ENCODE measurements at places on chromosomes 16 and 17. TPM values are rescaled to one million over a fixed set of nuclear protein-coding genes. Genes with fewer than 3 reads are reported as not detected.

DNA sequence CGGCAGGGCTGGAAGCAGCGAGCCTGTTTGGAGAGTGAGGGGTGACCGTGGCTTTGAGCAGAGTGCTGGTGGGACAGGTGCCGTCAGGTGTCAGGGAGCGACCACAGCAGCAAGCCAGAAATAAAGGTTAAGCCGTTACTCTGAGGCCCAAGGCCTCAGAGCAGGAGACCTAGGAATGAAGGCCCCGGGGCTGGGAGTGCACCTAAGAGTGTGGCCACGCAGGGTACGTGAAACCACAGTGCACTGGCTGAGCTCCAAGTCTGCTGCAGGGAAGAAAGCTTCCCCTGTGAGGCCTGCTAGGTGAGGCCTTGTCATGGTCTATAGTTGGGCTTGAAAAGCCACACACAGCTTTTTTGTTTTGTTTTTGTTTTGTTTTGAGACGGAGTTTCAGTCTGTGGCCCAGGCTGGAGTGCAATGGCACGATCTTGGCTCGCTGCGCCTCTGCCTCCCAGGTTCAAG, 8.7 kb downstream of the CLUAP1 start:
- no peak for DNase-seq

DNA sequence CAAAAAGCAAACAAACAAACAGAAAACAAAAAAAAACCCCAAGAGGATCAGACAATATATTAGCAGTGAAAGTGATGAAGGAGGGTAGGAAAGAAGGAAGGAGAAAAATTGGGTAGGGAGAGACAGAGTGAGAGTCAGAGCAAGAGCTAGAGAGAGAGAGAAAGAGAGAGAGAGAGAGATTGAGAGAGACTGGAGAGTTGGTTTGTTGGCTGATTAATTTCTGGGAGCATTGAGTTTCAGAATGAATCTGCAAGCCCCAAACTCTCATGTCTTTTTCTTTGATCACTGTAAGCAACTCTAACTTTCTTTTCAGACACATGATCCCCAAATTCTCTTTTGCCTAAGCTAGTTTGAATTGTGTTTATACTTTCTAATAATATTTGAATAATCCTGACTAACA, 388.1 kb downstream of the SHISA9 start:
- DNase-seq, result no peak

DNA sequence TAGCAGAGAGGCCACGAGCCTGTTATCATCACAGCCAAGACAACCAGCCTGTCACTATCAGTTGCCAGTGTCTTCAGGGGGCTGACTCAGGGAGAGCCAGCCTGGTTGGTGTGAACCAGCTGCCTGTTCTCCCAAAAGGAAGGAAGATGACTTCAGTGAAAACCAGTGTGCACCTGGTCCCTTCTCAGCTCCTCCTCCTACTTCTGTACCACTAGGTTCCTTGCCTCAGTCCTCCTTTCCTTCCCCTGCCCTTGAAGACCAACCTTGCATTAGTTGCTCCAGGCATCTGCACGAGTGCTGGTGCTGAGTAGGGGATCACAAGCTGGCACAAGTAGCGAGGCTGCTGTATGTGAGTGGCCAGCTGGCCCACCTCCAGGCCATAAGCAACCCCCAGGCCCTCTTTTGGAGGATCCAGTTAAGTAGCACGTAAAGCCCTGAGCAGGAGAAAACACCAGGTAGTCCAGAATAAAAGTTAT, 8.5 kb downstream of the TUBG1 start:
- DNase-seq, result no peak

Gene SBK1
- total RNA-seq, result 4.7 TPM

Gene ITGAL
- total RNA-seq, result not detected

DNA sequence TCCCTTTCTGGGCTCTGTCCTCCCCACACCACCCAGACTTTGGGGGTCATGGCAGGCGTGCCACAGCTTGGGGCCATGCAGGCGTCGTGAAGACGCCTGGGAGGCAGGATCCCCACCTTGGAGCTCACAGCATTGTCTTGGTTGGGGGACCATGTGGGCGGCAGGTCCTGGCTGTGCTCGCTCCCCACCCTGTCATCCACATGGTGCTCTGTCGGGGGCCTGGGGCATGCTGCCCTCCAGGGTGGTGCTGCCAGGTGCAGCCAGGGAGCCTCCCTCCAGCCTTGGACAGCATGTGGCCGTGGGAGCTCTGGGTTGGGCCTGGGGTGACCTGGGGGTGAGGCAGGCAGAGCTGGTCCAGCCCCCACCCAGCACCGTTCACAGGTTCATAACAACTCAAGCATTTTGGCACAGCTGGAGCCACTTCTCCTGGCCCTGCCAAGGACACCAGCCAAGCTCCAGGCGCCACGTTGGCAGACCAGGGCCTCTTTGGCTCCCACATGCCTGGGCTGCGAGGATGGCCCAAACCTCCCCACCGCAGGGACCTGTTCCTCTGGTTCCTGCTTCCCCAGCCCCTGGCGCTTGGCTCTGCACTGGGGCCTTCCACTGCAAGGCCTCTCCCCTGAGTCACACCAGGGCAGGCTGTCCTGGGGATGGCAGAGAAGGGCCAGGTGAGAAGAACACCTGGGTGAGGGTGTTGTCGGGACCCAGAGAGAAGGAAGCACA, 15.1 kb upstream of the ATP6V0C start:
- no peak for DNase-seq

GRCh38 chr16:79547085-79547484, 53.5 kb downstream of the MAF start:
- DNase-seq, result no peak

GRCh38 chr17:13405807-13406206, 195.9 kb downstream of the HS3ST3A1 start:
- DNase-seq, result no peak

Gene TRPV3
- 0.61 TPM for total RNA-seq

- DNase-seq, result no peak
These were observed 20.9 kb downstream of the SPACA3 start for GRCh38 chr17:33012522-33013033.

DNA sequence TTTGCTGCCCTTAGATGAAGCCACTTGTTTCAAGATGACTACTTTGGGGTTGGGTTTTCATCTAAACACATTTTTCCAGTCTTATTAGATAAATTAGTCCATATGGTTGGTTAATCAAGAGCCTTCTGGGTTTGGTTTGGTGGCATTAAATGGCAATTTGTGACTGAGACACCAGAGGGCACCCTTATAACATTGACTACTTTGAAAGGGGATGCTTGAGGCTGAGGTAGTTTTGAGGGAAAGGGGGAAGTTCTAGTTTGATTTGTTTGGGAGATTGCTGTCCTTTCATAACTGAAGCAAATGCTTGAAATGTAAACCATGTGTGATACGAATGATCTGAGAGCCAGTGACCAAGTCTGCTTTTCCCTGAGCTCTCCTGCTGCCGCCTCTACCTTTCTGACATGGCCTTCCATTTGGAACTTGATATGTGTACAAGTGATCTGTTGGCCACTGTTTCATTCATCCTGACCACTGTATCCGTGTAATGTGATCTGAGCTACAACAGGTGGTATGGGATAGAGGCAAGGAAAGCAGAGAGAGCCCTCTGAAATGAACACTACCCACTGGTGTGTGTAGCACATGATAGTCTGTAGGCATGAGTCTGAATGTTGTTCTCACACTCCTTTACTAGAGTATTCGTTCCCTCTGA, 5.8 kb upstream of the RARA start:
- DNase-seq, result peak; percentile 82

DNA sequence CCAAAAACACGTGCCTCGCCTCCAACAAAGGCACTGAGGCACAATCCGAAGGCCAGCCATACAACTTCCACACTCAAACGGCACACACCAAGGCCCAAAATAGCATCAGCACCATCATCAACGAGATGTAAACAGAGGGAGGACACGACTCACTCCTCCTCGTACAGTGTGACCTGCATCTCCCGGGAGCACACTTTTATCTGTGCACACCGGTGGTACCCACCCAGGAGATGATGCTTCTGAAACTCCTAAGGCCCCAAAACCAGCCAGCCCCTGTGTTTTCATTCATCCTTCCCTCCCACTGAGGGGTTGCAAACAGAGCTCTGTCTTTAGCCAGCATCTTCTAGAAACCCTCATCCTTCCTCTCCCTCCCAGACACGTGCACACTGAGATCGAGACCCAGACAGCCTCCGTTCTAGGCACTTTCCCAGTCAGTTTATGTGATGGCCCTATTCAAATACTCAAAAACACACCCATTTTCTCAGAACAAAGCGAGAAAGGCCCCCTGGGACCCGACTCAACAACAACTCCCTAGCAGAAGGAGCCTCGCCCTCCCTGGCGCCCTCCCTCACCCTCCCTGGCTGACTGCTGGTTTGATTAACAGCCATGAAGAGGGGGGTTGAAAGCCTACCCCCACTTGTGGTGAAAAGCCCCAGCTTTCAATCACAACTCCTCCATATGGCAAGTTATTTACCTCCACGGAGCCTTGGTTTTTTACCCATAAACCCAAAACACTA, 76.3 kb downstream of the GAS7 start:
- no peak for DNase-seq
